ENCODE measurements at places on chromosomes 4 and X.
A peak's percentile ranks its signal among the peaks of the same experiment; 100 is the strongest.

GRCh38 chr4:124899997-124900396 is 187.5 kb upstream of the ANKRD50 start:
- DNase-seq: no peak

- DNase-seq: no peak
These were observed 1060.6 kb upstream of the GRID2 start for GRCh38 chr4:91243132-91243531.

DNA sequence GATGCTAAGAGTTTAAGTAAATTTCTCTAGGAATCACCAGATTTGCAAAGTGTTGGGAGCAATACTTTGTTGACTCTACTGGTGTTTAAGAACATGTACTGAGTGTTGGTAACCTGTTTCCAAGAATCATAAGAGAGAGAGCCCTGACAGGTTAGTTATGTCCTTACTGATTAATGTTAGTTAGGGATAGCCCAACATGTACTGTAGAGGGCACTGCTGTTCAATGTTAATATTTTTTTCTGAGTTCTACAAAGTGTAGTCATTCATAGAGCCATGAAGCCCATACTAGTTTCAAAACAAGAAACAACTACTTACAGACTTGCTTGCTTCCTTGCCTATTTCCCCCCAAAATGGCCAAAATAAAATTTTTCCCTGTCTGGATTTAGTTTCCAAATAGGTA is 11.9 kb downstream of the TMPRSS11D start:
- no peak for DNase-seq

GRCh38 chr4:6031846-6032245 is 13.6 kb upstream of the C4orf50 start:
- no peak for DNase-seq

GRCh38 chr4:2934077-2934812 is 29.0 kb downstream of the NOP14 start:
- DNase-seq: no peak

- no peak for DNase-seq
These were observed 531.4 kb upstream of the TECRL start for GRCh38 chr4:64940698-64941097.

DNA sequence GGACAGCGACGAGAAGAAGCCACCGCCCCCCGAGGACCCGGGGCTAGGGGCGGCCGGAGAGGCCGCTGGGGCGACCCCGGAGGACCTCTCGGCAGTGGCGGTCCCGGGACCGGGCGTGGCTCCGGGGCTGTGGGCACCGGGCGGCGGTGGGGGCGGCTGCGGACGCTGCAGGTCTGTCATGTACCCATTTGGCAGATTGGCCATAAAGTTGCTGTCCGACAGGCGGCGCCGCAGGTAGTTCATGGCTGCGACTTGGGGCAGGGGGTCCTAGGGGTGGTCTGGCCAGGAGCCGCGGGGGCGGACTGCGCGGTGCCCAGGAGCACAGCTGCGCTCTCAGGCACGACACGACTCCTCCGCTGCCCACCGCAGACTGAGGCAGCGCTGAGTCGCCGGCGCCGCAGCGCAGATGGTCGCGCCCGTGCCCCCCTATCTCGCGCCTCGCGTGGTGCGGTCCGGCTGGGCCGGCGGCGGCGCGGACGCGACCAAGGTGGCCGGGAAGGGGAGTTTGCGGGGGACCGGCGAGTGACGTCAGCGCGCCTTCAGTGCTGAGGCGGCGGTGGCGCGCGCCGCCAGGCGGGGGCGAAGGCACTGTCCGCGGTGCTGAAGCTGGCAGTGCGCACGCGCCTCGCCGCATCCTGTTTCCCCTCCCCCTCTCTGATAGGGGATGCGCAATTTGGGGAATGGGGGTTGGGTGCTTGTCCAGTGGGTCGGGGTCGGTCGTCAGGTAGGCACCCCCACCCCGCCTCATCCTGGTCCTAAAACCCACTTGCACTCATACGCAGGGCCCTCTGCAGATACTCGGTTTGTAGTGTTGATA is at the start of gene SYN1:
SYN1 (minus strand) TSS at position 372 of the 817 bp plus-strand sequence; CDS start at position 243, 129 bp downstream.
- peak; percentile 75 for DNase-seq

DNA sequence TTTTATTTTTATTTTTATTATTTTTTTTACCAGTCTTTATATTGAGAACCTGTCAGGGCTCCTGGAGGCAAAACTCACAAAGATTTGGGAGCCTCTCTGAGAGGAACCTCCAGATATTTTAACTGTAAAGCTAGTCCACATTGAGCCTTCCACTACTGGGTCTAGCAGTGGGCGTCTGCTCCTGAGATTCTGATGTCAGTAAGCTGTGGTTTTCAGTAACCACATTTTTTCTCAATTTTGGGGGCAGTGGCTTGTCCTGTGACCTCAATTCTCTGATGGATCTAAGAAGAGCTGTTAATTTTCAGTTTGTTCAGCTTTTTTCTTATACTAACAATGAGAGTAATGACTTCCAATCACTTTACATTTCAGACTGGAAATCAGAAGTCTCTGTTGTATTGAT is 23.6 kb upstream of the GPRASP1 start:
- no peak for DNase-seq

DNA sequence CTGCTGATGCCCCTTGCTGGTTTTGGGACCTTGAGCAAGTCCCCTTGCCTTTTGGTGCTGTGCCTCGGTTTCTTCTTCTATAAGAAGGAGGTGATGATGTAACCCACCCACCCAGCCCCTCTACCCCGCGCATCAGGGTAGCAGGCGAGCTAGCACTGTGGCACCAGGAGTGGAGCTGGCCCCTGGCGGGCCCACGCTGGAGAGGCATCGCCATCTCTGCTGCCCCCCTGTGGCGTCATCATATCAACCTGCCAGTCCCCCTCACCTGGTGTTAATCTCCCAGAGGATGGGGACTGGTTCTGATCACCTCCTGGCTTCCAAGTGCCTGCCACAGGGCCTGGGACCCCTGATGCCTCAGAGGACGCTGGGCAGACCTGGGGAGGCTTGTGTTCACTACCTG is 6.3 kb upstream of the SORCS2 start:
- DNase-seq: no peak

All from activated T-helper 1 cell treated with anti-CD3 and anti-CD28 coated beads, Interleukin-12 subunit alpha, Interleukin-12 subunit beta, Interleukin-2, Interleukin-4 antibody, amounts not matched to agents 30 ng/mL and 10 ng/mL and 1 ng/mL, durations not matched to agents 14 hours and 24 hours and 36 hours (primary cell).